ENCODE measurements at places on chromosomes 12 and 14. TPM values are rescaled to one million over a fixed set of nuclear protein-coding genes. Genes with fewer than 3 reads are reported as not detected.

The ENDOU gene
- 0.40 TPM for polyA plus RNA-seq

The CFAP251 gene
- 14.5 TPM for polyA plus RNA-seq

The RASSF9 gene
- 16.8 TPM for polyA plus RNA-seq

The NACA gene
- polyA plus RNA-seq: 1,966 TPM

The FBLN5 gene
- polyA plus RNA-seq: 138 TPM

The KRT80 gene
- polyA plus RNA-seq: 0.80 TPM

DNA sequence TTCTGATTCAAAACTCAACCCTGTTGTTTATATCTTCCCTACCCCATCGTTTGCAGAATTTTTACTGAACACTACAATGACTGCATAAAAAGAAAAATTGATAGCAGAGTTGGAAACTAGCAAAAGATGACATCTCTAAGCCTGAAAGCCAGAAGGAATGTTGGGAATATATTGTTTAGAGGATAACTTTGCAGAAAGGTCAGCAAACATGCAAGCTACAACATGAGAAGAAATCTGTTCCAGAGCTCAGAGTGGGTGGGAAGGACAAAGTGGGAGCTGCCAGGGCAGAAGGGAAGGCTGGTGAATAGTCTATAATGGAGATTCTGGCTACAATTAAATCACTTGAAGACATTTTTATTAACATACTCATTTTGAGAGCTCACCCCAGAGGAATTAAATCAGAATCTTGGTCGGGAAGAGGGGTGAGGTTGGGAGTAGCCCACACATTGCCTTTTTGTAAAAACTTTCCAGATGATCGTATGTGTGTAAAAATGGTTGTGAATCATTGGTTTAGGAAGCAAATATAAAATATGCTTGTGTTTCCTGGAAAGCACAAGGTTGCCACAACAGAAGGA is 574.8 kb downstream of the FLRT2 start:
- no peak for DNase-seq

- peak; percentile 47 for DNase-seq
These were observed 53.8 kb downstream of the VCPKMT start for GRCh38 chr14:50062438-50063085.

GRCh38 chr12:49057888-49058287 is 2.7 kb downstream of the KMT2D start:
- no peak for DNase-seq

DNA sequence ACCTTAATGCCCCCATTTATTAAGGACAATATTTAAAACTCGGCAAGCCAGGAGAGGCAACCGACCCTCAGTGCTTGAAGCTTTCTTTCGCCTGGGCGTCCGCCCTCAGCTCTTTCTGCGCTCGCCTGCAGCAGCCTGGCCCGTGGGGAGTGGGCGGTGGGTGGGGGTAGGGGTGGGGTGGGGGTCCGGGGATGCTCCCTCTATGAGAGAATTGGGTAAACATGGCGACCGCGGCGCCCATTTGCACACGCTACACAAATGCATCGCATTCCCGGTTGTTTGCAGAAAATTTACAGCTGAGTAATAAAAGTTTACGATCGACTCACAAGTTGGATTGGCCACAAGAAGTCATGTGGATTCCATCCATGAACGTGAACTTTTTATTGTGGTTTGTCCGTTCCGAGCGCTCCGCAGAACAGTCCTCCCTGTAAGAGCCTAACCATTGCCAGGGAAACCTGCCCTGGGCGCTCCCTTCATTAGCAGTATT is 7.7 kb downstream of the HOXC8 start:
- peak; percentile 92 for DNase-seq

GRCh38 chr14:81743605-81744004 is 210.0 kb upstream of the SEL1L start:
- no peak for DNase-seq

- DNase-seq: no peak
These were observed 433.2 kb downstream of the PDZRN4 start for GRCh38 chr12:41621291-41621690.

DNA sequence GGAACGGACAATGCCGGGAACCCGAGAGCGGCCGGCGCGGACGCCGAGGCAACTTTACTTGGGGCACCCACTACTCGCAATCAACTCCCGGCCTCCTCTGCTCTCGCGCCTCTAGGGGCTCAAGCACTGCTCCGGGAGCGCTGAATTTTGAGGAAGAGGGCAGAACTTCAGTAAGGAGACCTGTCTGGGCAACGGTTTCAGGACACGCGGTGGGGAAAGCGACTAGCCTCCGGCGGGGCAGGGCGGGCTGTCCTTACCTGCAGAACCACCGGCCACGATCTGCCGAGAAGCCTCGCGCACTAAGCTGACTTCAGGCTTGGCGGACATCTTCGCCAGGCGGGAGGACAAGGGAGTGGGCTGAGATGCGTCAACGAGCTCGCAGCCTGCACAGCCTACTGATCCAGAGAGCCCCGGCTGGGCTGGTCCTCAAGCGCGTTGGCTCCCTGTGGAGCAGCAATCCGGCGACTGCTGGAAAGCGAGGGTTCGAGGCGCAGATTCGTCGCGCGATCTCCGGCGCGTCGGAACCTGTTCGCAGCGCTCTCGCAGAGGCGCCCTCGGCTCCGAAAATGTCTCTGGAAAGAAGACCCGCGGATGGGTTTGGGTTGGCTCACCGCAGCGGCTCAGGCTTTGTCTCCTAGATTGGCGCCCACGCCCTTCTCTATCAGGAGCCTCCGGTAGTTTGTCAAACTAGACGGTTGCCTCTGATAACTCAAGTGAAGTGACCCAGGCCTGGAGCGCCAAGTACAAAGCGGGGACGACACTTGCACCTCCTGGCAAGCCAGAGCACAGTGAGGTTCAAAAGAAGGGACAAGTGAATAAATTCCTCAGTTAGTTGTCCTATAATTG is at the start of gene SLC25A21:
Gene SLC25A21 (minus strand): TSS at position 583 of the 846 bp plus-strand sequence.
- peak; percentile 84 for DNase-seq

DNA sequence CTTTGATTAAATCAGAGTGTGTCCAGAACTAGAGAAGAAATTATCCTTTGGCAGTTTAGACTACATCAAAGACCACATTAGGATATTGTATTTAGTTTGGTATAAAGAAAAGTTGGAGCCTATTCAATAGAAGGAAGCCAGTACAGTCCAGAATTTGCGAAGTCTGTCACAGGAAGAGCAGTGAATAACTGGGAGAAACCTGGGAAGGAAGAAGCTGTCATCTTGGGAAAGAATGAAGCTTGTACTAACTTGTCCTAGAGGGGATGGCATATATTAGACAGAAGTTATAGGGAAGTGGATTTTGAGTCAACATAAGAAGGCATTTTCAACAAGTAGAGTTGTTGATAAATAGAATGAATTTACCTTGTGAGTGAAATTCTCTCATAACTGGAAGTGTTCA is 386.7 kb downstream of the LRIG3 start:
- no peak for DNase-seq

DNA sequence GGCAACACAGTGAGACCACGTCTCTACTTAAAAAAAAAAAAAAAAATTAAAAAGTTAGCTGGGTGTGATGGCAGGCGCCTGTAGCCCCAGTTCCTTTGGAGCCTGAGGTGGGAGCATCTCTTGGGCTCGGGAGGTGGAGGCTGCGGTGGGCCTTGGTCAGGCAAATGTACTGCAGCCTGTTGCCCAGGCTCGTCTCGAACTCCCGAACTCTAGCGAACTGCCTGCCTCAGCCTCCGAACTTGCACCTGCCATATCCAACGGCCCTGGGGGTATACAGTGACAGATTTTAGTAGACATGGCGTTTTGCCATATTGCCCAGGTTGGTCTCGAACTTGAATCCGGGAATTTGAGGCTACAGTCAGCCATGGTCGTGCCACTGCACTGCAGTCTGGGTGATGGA is 195.4 kb downstream of the ALG10 start:
- no peak for DNase-seq

- no peak for DNase-seq
These were observed 337 bp downstream of the KRT74 start for GRCh38 chr12:52573306-52573705.

DNA sequence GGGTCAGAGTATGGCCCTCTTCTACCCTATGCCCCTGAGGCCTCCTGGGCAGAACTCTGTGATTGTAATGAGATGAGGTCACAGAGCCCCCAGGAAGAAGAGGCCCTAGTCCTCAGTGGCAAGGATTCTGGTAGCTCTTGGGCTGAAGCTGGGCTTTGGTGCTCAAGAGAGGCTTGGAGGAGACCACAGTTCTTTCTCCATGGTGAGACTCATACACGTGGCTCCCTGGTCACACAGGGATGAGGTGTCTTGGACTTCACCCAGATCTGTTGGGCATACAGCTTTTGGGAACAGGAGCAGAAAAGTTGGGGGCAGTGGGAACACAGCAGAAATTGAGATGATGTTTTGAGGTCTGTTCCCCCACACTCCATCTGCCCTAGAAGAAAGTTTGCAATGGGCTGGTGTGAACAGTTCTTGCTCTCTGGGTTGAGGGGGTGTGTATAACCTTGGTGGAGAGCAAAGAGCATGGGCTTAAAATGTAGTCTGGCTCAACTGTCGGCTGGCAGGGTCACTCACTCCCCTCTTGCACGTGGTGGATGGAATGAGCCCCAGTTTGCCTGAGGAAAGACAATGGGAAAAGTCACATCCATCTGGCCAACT is at the start of gene KRT86:
Gene KRT86 (plus strand): TSS at position 125 of the 600 bp plus-strand sequence. CDS start 27,272 bp downstream, outside the sequence.
- DNase-seq: no peak

DNA sequence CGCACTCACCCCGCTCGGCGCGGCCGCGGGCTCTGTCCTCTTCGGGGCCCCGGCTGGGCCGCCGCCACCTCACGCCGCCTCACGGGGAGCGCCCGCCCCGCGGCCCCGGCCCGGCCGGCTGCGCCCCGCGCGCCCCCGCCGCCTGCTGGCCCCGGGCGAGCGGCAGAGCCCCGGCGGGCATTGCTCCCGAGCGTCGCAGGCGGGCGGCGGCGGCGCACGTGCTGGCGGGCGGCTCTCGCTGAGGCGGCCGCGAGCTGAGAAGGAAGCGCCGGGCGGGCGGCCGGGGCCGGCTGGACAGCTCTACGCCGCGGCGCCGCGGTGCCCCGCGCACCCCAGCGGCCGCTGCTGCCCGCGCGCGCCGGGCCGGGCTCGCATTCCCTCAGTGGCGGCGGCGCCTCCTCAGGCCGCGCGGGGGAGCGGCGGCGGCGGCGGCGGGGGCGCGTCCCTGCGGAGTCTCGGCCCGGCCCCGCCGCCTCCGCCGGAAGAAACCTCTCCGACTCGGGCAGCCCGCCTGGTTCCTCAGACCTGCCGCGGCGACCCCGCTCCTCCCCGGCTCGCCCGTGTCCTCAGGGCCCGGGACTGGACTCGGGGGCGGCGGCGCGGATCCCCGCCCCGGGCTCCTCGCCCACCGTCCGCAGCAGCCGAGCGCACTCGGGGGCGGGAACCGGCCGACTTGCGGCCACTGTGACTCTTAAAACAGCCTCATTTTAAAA is at the start of gene PITPNM2:
Gene PITPNM2 (minus strand): TSS at position 347 of the 713 bp plus-strand sequence. CDS start 116,500 bp downstream, outside the sequence.
- DNase-seq: no peak

DNA sequence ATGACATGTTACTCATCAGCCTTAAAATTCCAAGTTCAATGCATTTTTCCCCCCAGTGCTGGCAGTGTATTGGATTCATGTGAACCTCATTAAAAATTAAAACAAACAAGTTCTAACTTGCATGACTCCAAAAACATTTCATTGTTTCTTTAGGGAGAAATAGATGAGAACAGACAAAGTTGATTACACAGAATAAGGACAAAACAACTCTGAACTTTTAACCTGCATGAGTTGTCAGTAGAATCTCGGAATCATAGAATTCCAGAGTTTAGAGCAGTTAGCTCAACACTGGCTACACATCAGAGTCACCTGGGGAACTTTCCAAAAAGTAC is 127.5 kb downstream of the TMX1 start:
- DNase-seq: no peak

DNA sequence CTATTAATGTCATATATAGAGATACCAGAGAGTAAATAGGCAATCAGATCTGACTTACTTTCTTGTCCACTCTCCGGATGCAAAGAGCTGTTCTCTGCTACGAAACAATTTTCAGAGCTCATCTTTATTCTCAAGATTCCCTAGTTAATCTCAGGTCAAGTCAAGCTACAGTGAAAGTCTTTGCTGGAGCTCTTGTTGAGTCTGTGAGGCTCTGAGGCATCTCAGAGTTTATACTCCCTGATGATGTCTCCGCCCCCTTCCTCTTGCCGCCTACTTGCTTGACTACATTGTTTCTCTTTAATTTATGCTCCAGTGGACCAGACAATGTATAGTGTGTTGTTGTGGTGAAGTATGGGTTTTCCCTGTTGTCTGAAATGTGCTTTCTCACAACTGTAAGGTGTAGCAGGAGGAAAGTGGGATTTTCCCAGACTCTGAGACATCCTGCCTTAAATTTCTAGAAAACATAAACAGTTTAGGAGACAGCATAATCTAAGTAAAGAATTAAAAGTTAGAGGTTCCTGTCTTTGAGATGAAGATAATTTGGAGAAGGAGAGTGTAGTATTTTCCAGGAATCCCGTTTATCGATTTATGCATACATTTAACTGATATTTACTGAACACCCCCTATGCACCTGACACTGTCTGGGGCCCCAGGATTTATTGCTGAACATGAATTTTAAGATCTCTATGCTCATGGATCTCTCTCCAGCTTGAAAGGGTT is at the start of gene CD69:
Gene CD69 (minus strand): TSS at position 203 of the 720 bp plus-strand sequence. CDS start 81 bp downstream, at position 122.
- DNase-seq: no peak

- DNase-seq: no peak
These were observed 305.3 kb downstream of the MED13L start for GRCh38 chr12:115972241-115972640.

- no peak for DNase-seq
These were observed 334.8 kb upstream of the FAR2 start for GRCh38 chr12:28814246-28814645.

- no peak for DNase-seq
These were observed 298.4 kb downstream of the SYT1 start for GRCh38 chr12:79162948-79163347.

- DNase-seq: no peak
These were observed 105.4 kb upstream of the HIF1A start for GRCh38 chr14:61589691-61590581.

GRCh38 chr12:77746096-77746495 is 84.6 kb upstream of the NAV3 start:
- DNase-seq: no peak

GRCh38 chr14:62409626-62410300 is 635.5 kb downstream of the KCNH5 start:
- DNase-seq: no peak
